HCEC 1CT (cell line): ENCODE measurements at places on chromosomes 5 and 9.

- no peak for DNase-seq
Measured at GRCh38 chr5:139733698-139734538, 61.7 kb upstream of the PSD2 start.

DNA sequence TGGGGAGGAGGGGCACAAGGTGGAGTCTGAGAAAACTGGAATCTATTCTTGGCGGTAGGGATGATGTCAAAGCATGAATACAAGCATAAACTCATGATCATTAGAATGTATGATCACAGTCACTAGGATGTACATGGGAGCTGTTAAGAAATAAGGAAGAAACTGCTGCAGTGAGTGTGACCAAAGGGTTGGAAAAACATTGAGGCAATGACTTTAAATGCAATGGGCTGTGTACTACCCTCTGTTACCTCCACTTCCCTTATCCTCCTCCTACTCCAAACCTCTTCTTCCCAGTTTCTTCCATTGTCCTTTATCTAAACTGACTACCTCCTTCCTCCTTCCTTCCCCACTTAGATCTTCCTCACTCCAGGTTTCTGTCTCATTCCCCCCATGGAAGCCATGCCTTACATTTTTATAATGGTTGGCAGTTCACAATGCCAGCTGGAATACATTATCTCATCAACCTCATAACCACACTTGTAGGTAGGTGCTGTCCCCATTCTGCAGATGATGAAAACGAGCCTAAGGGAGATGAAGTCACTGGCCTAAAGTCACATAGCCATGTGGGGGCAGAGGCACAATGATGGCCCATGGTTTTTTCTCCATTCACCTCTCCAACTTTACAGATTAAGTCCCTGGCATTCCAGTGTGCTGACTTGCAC, 21.9 kb upstream of the TNFSF15 start:
- DNase-seq, result no peak

GRCh38 chr5:72101828-72102227, 5.4 kb upstream of the MAP1B start:
- DNase-seq, result peak; percentile 79

DNA sequence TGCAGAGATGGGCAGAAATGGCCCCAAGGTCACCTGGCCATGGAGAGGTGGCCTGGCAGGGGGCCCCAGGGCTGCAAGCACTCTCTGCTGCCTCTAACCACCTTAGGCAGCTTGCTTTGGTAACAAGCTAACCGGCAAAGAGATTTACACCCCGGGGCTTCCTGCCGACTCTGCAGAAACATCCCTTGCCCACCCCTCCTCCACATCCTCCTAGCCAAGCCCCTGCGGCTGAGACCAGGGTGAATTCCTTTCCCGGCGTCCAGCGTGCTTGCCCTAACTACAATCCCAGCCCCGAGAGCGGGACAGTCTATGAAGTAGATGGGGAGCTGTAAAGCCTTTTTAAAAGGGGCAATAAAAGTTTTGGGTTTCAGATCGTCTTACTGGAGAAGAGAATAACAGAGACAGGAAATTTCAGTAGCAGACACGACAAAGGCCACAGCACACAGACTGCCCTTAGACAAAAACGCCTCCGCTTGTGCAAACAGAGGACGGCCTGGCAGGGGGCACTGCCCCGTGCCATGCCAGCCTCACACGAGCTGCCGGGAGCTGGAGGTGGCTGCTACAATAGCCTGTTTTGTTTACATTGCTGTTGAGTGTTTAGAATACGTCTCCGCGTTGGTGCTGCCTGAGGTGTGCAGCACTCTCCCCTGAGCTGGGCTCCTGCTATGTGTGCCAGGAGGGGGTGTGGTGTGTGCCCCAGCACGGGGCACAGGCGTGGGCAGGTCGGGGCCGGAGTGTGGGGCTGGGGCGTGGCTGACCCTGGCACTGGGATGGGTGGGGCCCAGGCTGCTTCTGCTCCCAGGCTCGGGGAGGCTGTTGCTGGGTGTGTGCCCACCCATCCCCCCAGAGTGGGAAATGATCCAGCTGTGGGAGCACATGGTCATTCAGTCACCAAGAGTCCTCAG, 15.3 kb downstream of the MYMK start:
- DNase-seq, result no peak

GRCh38 chr5:175682664-175683063, 24.8 kb downstream of the HRH2 start:
- no peak for DNase-seq

DNA sequence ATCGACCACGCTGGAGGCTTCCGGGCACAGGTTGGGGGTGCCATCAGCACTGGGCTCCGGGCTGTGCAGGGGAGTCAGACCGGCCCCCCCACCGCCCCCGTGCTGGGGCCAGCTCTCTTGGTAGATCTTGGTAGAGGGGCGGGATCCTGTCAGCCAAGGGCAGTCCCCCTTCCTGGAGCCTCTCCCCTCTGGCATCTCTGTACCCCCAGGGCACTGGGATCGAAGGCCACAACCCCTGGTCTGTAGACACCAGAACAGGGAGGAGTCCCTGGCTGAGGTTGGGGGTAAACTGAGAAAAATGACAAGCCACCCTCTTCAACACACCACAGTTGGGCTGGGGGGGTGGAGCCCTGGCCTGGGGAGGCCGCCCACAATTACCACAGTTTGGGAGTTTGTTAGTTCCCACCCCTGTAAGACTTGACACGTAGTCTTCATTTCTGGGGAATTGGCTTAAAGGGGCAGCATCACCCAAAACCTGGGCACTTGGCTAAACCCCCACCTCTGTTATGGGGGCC, 882 bp downstream of the CERCAM start:
- peak; percentile 32 for DNase-seq

DNA sequence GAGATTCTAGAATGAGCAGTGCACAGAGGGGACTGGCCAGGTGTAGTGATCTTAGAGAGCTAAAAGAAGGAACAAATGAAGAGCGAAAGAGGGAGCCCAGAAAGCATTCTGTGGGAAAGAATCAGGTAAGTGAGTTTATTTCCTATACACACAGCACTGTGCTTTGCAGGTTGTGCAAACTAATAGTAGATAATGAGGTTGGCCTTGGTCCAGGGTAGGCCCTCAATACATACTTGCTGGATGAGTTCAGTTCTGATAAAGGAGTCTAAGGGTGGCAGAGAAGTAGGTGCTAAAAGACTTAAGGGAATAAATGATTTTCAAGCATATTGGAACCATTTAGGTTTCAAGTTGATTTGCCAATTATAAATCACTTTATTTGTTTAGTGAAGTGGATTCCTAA, 122.0 kb downstream of the NPR3 start:
- DNase-seq, result no peak

DNA sequence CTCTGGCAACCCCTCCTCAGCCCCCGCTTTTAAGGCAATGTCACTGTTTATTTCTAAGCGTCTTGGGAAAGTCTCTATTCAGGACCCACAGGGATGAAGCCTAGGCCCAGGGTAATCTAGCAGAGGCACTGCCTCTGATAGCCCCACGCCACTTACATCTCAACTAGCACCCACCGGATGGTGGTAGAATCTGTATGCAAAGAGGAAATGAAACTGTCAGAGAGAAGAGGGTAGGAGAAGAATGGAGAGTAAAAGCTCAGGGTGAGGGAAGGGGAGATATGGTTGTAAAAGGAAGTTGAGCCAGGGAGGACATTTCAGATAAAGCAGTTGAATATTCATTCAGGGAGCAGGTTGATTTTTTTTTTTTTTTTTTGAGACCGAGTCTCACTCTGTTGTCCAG, 3.0 kb downstream of the FRRS1L start:
- DNase-seq, result no peak

DNA sequence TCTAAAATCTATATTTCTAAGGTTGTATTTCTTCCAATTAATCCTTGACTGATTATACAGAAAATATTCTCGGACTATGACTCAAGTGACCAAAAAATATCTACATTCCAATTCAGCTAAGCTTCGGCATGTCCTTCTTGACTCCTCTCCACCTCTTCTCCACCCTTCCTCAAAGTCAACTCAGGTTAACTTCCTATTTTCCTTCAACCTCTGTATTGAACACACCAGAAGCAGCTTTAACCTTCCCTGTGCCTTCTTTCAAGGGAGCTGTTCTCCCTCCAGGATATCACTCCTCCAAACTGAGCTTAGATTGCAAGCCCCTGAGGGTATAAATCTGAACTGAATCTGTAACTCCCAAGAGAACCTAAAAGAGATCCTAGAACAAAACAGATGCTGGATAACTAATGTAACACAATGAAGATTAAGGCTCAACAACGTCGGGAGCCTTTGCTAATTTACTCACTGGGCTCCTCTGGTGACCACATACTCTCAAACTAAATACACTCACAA, 1.1 kb downstream of the SLCO4C1 start:
- no peak for DNase-seq

DNA sequence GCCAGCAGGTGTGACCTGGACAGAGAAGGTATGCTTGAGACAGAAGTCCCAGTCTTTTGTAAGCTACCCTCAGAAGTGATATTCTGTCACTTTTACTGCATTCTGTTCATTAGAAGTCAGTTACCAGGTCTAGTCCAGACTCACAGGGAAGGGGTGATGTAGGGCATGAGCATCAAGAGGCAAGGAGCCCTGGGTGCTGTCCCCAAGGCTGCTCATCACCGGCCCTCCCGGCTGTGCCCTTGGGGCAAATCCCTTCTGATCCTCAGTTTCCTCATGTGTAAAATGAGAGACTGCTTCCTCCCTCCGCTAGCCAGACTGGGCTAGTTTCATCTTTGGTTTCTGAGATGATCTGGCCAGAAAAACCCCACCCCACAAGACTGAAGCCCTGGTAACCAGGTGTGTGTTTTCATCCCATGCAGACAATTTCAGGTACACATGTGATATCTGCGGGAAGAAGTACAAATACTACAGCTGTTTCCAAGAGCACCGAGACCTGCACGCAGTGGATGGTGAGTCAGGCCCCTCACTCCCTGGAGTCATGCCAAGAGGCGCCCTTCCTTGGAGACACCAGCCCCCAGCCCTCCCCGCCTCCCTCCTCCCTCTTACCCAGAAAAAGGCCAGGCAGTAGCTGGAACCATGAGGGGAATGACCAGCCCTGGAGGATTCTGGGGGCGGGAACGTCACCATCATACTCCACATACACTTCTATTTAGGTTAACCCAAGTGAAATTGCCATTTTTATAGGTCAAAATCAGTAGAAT, 71.0 kb downstream of the AMBP start:
- DNase-seq, result no peak

- no peak for DNase-seq
Measured at GRCh38 chr5:2385818-2386217, 365.7 kb downstream of the IRX2 start.

GRCh38 chr9:94081864-94082463, 2.3 kb upstream of the PTPDC1 start:
- DNase-seq, result no peak

DNA sequence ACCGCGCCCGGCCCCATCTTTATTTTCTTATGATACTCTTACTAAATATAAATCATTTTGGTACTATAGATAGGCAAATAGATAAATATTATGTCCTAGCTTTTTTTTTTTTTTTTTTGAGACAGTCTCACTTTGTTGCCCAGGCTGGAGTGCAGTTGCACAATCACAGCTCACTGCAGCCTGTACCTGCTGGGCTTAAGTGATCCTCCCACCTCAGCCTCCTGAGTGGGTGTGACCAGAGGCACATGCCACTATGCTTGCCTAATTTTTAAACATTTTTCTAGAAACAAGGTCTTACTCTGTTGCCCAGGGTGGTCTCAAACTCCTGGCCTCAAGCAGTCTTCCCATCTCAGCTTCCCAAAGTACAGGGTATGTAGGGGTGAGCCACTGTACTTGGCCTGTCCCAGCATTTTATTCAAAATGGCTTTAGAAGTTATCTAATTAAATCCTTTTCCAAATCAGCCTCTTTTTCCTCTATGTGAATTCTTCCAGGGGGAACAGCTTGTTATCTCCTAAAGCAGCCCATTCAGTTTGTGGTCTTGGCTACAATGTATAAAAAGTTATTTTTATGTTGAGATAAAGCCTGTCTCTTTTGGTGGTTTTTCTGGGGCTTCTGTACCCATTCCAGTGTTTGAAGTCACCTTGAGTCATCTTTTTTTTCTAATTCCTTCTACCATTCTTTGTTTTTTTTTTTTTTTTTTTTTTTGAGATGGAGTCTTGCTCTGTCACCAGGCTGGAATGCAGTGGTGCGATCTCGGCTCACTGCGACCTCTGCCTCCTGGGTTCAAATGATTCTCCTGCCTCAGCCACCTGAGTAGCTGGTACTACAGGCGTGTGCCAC, 12.1 kb downstream of the MELK start:
- DNase-seq, result peak; percentile 90

DNA sequence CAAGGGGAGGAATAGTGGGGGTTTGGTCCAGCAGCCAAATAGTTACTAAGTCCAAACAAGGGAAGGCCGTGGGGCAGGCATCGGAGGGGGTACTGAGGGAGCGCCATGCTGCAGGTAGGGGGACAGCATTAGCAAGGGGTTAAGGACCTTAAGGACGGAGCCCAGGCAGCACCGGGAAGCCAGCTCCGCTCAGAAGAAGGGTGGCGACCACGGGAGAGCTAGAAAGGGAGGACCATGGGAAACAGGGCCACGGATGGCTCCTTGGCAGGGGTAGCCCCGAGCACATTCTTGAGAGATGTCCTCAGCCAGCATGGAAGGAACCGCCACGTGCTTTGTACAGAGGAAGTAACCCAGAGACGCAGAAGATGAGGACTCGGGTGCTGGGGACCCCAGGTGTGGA, 76.2 kb upstream of the STXBP1 start:
- DNase-seq, result no peak

- DNase-seq, result peak; percentile 25
Measured at GRCh38 chr5:60961685-60962084, 16.7 kb downstream of the NDUFAF2 start.

GRCh38 chr9:133732639-133733408, 5.3 kb downstream of the SARDH start:
- DNase-seq, result no peak

DNA sequence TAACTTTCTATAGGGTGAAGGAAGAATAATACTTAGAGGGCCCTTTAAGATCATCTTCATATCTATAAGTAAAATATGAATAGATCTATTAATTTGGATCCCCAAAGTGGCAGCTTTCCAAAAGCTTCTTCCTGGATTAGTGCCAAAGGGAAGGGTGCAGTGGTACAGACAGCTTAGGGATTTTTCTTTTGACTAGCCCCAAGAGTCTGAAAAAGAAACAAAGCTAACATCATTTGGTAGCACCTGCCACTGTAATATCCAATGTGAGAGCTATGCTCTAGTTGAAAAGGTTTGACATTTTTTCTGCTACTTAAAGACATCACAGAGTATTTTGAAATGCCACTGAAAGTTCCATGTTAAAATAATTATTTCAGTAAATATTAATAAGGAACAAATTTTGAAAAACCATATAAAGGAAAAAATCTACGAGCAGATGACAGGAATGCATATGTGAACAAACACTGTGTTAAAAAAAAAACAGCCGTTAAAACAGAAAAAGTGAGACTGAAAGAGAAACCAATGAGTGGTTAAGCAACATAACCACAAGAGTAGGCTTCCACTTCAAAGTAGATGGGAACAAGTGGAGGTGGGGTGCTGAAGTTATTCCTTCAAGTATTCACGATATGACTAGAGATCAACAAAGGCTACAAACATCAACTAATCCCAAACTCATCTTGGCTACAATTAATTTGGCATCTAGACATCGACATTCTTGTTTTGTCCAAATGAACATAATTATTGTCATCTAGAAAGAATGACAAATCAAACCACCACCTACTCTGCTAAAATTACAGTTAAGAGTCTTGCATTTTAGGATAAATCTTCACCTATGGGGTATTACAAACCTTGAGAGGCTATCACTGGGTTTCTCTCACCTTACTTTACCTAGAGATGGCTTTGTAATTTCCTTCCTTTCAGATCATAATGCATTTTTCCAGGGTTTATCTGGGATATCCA, 137.5 kb downstream of the CPLANE1 start:
- DNase-seq, result no peak
